NCI-H1048 (cell line): ENCODE measurements at places on chromosomes 7 and 10.

DNA sequence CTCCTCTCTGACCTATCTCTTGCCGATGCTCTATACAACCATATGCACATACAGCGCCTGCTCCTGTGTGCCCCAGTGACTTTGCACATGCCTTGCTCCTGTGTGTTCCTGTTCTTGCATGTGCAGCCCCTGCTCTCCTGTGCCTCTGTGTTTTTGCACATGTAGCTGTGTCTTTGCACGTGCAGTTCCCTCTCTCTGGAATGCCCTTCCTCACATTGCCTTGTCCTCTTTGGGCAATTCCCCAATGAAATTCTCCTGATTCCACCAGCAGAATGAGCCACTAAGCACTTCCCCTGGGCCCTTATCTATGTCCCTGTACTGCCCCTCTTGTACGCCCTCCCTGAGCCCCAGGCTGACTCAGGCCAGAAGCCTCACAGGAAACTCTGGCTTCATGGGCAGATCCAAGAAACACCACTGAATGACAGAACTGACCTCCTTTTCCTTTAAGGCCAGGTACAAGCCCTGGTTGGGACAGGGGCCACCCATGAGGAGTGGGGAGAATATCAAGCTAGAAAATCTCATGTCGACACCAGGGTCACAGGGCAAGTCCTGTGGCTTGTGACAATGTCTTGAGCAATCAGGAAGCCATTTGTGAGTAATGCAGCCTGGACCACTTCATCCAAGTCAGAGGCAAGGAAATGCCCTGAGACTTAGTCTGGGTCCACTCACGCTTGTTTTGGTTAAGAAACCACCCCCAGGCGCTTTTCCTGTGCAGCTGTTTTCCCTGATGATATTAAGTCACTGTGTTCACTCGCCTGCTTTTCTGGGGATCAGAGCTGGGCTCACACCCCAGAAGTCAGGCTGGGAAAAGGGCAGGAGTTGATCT is 1.9 kb upstream of the ARHGAP22 start:
- DNase-seq = no peak

GRCh38 chr10:102517553-102517952 is 13.8 kb downstream of the SUFU start:
- no peak for DNase-seq

- no peak for DNase-seq
Observed at GRCh38 chr7:47031786-47032535, 550.0 kb downstream of the TNS3 start.

- DNase-seq = no peak
Observed at GRCh38 chr10:93006435-93007039, 54.1 kb upstream of the CYP26C1 start.

GRCh38 chr7:91408388-91409154 is 144.3 kb downstream of the FZD1 start:
- DNase-seq = no peak

DNA sequence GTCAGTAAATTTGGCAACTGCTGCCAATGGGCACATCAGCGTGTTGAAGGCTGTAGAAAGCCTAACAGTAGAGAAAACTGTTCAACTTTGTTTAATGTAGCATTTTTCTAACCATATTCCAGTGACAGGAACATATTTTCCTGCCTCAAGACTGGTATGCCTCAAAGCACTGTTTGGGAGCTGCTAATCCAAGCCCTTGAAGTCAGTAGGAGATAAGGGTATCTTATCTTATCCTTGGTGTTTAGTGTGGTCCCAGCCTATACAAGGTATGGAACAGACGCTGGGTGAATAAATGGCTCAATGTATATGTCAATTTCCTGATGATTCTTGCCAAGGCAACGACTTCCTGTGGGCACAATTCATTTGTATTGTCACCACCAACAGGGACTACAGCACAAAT is 97.5 kb upstream of the CREB5 start:
- DNase-seq = no peak
